ENCODE measurements at places on chromosomes 7 and 10.

- no peak for DNase-seq
Observed at GRCh38 chr10:79331709-79332108, 15.6 kb upstream of the PPIF start.

GRCh38 chr10:17092216-17092944 lies 37.2 kb downstream of the CUBN start:
- no peak for DNase-seq

- DNase-seq, result no peak
Observed at GRCh38 chr10:121248266-121248665, 350.0 kb downstream of the FGFR2 start.

DNA sequence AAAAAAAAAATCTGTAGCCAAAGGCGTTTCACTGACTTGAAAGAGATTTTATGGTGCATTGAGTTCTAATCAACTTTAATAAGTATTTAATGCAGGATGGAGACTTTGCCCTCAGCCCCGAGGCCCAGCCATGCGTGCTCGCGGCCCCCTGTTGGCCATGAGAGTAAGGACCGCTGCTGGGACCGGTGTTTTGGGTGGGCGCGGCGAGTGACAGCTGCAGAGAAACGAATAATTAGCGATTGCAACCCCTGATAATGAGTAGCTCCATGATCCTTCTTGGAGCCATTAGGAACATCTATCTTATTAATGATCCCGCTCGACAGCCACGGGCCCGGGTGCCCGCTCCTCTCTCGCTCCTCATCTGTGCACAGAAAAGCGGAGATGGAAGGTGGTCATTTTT lies 347.4 kb downstream of the RPS24 start:
- no peak for DNase-seq

GRCh38 chr10:44854693-44855350 lies 56.3 kb upstream of the TMEM72 start:
- DNase-seq, result no peak

- no peak for DNase-seq
Observed at GRCh38 chr7:155810770-155811559, 1.3 kb downstream of the SHH start.
